ENCODE measurements at places on chromosomes 13 and 19.
A peak's percentile ranks its signal among the peaks of the same experiment; 100 is the strongest.

- DNase-seq: no peak
Observed at GRCh38 chr19:5246554-5247155, 94.0 kb downstream of the PTPRS start.

- no peak for DNase-seq
Observed at GRCh38 chr13:24071016-24071415, 89.5 kb upstream of the SPATA13 start.

DNA sequence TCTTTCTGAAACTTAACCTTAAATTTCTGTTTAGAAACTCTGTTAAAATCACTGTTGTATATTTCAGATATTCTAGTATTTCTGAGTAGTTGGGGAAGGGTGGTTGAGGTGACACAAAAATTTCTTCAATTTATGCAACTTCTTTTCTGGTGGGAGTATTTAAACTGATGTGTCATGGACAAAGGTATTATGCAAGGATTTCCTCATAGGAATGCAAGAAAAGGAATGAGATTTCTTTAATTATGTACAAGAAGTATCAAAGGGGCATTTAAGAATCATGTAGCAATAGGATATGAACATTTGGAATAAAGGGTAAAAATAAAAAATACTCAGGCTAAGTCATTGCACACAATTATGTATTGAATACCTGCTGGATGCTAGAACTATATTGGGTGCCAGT is 575.8 kb upstream of the KLF12 start:
- DNase-seq: no peak

DNA sequence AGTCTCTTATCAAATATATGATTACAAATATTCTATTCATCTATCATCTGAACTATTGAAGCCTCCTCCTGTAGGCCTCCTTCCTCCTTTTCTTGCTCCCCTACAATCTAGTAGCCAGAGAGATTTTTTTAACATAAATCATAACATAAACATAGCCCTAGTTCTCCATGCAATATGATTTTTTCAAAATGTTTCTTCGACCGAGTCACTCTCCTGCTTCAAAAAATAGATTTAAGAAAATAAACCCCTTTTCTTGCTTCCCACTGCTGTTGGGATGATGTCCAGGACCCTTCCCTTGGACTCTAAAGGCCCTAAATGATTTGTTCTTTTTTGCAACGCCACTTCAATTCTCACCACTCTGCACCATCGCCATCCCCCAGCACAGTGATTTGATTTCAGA is 319.7 kb upstream of the TSHZ3 start:
- DNase-seq: no peak

DNA sequence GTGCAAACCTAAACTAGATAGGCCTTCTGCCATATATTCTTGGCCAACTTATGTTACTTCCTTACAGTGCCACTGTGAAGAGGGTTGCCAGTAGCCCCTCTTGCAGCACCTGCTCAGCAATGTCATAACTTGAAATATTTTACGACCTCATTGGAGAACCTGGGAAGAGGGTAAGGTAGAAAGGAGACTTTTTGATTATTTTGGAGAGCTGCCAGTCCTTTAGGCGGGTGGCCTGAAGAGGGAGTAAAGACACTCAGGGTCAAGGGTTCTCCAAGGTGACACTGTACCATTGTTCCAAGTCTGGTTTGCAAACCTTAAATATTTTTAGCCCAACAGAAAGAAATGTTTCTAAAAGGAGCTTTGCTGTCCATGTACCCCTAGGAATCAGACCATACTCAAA is 118.3 kb downstream of the FLT1 start:
- DNase-seq: peak; percentile 90

DNA sequence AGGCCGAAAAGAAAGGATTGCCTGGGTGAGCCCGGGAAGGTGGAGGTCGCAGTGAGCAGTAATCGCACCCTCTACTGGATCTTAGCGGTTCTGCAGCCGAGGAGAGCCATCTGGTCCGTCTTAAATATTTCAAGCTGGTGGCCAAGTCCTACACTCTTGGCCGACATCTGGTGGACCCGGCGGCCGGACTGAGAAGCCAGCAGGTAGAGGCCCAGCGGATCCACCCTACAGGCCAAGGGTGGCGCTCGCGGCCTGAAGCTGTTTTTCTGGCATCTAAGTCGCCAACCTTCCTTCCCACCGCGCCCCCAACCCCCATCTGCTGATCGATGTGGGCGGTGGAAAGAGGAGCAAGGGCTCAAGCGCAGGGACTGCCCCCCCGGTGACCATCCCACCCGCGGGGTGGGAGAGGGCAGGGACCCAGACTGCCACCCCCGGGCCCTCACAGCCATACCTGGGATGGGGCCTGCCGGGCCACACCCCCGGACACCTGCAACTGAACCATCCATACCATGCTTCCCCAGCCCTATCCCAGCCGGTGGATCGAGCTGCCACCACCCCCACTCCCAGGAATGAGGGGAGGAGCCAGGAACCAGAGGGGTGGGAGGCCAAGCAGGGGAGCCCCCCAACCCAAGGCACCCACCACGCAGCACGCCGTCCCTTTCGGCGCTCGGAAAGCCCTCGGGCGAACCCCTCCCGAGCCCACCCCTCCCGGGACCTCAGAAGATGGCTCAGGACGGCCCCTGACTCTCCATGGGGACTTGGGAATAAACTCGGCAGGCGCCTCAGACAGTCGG is 46.3 kb upstream of the ZNF730 start:
- no peak for DNase-seq

DNA sequence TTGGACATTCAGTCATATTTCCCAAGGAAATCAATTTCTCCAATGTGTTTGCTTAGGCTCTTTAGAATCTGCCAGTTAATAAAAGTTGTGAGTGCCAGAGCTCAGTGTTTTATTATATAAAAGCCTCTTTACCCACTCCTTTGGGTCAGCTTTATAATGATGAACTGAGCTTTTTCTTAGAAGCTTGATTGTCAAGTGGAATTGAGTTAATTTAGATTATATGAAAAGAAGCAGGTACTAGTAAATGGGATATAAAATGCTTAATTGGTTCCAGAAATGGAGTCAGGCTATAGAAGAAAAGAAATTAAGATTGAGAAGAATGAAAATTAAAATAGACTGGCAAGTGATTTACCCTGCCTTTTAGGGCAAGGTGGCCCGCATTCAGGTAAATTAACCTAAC is 363.2 kb downstream of the SLITRK6 start:
- no peak for DNase-seq

GRCh38 chr13:30581582-30581981 is 36.1 kb upstream of the USPL1 start:
- no peak for DNase-seq

GRCh38 chr13:97316390-97316789 is 94.3 kb downstream of the MBNL2 start:
- no peak for DNase-seq

DNA sequence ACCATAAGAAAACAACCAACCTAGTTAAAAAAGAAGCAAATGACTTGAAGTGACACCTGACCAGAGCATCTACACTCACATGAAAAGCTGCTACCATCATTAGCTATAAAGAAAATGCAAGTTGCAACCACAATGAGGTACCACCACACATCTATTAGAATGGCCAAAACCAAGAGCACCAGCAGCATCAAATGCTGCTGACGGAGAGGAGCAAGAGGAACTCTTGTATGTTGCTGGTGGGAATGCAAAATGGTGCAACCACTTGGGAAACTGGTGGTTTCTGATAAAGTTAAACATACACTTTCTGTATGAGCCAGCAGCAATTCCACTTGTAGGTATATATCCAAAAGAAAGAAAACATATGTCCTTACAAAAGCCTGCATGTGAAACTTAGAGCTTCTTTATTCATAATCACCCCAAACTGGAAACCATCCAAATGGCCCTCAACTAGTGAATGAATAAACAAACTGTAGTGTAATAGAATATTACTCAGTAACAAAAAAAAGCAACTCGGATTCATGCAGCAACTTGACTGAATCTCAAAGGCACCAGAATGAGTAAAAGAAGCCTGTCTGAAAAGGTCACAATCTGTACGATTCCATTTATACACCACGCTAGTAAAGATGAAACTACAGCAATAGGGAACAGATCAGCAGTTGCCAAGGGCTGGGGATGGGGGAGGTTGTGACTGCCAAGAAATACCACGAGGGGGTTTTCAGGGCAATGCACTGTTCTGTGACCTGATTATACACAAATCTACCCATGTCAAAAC is 60.9 kb upstream of the RANBP3 start:
- no peak for DNase-seq

DNA sequence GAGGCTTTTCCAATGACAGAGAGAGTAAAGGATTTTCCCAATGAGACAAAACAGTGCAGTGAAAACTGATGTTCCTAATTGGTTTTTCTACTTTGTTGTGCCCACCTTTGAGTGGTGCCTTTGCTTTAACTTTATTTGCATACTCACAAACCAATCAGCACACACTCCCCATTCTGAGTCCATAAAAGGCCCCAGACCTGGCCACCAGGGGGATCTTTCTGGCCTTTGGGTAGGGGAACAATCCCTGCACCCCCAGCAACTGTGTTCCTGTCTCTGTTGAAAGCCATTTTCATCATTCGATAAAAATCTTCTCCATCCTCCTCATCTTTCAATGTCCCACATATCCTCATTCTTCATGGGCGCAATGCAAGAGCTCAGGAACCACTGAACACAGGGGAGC is 252.8 kb downstream of the B3GLCT start:
- no peak for DNase-seq

- DNase-seq: peak; percentile 77
Observed at GRCh38 chr19:33416307-33417215, 43.1 kb downstream of the CEBPG start.

Data from DMS79 (cell line).